ENCODE measurements at places on chromosomes 7 and 10. TPM values are rescaled to one million over a fixed set of nuclear protein-coding genes. Genes with fewer than 3 reads are reported as not detected.

ZNF727 gene
- 0.20 TPM for total RNA-seq

PAPSS2 gene
- 0.42 TPM for total RNA-seq

CYP3A7 gene
- total RNA-seq: not detected

OR13A1 gene
- not detected for total RNA-seq

ETV1 gene
- total RNA-seq: not detected

PLPP4 gene
- not detected for total RNA-seq

NRP1 gene
- total RNA-seq: 1.6 TPM

SPDYE2 gene
- 0.28 TPM for total RNA-seq

DPP6 gene
- not detected for total RNA-seq

NODAL gene
- not detected for total RNA-seq

CD36 gene
- total RNA-seq: 4.3 TPM

GAD2 gene
- total RNA-seq: not detected

ZNF488 gene
- total RNA-seq: not detected

MUC3A gene
- total RNA-seq: not detected

TRIM50 gene
- total RNA-seq: not detected

NXPH1 gene
- not detected for total RNA-seq

CLRN3 gene
- total RNA-seq: not detected

AMZ1 gene
- 1.6 TPM for total RNA-seq

CEP55 gene
- 0.17 TPM for total RNA-seq

CRTAC1 gene
- total RNA-seq: not detected

ZNF212 gene
- total RNA-seq: 21.5 TPM

PRSS2 gene
- total RNA-seq: not detected

GTPBP4 gene
- total RNA-seq: 47.0 TPM

PI4K2A gene
- 9.8 TPM for total RNA-seq

EPO gene
- total RNA-seq: not detected

CADPS2 gene
- total RNA-seq: not detected

PVRIG gene
- 77.4 TPM for total RNA-seq

LIPK gene
- total RNA-seq: not detected

ADCYAP1R1 gene
- not detected for total RNA-seq

HTR5A gene
- not detected for total RNA-seq
